ENCODE measurements at places on chromosomes 6 and 20.

DNA sequence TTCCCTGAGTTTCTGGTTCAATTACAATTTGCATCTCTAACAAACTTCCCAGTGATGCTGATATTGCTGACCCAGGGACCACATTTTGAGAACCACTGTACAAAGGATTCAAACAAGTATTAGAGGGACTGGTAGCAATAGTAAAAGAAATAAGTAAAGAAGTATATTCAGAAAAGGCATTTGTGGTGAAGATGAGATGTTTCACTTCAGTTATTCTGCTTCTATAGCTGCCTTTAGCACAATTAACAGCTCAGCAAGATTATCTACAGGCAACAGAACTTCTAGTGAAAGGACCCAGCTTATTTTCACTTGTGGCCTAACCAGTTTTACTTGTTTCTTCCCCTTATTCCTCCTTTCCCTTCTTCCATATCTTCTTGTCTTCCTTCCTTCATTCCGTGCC, 149.4 kb downstream of the PHF3 start:
- peaks cover 32% of the 10 kb centered on the region for H3K27me3 ChIP-seq
- H3K4me3 ChIP-seq, result no peak overlapping the region
- H3K27ac ChIP-seq, result no peak overlapping the region
- H3K36me3 ChIP-seq, result no peaks in the 10 kb centered on the region
- H3K4me1 ChIP-seq, result peaks cover 10% of the 10 kb centered on the region

DNA sequence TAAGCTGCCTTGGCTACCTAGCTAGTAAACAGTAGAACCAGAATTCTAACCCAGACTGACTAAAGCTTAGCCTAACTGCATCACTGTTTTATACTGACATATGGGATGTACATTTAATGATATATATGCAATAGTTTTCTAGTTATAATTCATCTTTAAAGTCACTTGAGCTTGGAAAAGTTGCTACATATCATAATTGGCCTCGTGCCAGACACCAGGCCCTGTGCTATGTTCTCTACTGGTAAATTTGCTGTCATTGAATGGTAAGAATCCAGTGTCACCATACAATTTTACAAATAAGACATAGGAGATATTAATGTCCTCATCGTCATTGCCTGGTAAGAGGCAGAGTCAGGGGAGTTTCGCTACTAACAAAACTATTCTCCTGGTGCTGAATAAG, 396.8 kb downstream of the CDKAL1 start:
- H3K36me3 ChIP-seq, result peaks cover 1% of the 10 kb centered on the region
- no peak overlapping the region for H3K27ac ChIP-seq
- H3K27me3 ChIP-seq, result no peaks in the 10 kb centered on the region
- no peak overlapping the region for H3K4me3 ChIP-seq
- H3K4me1 ChIP-seq, result peaks cover 19% of the 10 kb centered on the region

DNA sequence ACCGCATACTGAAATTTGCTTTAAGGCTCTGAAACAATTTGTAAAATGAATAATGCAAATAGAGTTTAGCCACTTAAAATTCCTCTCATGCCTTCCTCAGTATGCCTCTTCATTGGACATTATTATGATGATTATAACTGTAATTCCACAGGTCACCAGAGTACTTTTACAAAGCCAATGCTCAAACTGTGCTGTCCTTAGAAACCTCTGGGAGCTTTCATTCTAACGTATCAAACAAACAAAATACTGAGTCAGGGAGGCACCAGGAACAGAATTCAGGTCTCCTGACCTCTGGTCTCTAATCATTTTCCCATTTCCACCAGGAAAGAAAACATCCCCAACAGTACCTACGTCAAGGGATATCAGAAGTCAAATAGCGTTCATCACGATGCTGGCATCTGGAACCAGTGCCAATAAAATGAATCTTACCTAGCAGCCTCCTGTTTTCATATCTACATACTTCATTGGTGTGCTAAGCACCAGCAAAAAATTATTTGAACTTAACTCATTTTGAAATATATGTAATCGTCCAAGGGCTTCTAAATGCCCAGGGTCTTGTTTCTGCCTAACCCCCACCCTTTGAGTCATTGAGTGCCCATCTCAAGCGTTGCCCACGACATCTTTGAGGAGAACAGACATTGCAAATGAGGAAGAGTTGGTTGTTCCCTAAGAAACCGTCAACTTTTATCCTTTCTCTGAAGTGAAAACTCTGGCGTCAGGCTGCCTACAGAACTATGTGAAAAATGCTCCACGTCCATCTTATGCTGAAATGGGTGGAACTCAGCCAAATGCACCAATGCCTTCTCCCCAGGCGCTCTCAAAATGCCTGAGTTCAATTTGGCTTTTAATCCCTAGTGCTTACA, 37.9 kb downstream of the NEDD9 start:
- DNase-seq, result no peak
- H3K4me3 ChIP-seq, result no peak overlapping the region
- no peaks in the 10 kb centered on the region for H3K27me3 ChIP-seq

DNA sequence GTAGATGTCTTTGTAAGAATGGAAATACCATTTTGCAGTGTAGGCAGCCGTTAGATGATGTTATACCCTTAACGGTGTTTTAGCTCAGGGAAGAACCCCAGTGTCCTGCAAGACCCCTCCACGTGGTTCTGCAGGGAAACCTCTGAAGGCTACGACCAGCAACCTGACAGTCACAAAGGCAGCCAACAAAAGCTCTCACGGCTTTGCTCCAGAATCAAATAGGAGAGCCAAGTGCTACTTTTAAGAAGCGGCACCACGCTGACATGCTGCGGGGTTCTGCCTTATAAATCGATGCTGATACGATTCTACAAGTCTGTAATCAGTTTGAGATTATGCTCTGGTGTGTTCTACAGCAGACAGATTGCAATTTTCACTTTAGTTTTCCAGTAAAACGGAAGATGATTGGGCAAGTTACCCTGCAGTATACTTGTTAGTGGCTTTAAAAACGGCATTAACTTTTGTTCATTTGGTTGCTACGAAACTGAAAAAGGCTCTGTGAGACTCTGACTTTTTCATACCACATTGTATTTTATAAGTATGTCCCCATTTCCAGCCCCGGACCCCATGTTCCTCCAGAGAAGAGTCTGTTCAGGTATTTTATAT, 312.9 kb downstream of the SAMD5 start:
- H3K36me3 ChIP-seq, result peaks cover 7% of the 10 kb centered on the region
- H3K27me3 ChIP-seq, result no peaks in the 10 kb centered on the region
- H3K4me1 ChIP-seq, result peaks cover 13% of the 10 kb centered on the region
- no peak for DNase-seq
- no peak overlapping the region for H3K4me3 ChIP-seq

DNA sequence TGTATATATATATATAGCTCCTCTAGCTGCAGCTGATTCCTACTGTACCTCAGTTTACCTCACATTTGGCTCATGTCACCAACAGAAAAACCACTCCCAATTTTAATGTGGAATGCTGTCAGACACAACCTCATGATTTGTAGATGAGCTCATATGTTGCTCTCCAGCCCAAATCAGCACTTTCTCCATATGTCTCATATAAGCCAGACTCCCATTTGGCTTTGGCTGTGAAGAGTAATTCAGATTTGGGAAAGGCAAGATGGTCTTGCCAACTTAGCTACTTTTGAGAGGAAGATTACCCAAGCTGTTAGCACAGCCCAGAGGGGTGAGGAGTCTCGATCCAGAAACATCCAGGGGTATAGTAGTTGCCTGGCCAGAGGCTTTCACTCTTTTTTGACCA, 342.2 kb upstream of the NT5E start:
- DNase-seq, result no peak
- H3K27me3 ChIP-seq, result no peaks in the 10 kb centered on the region
- no peaks in the 10 kb centered on the region for H3K4me1 ChIP-seq
- no peak overlapping the region for H3K4me3 ChIP-seq
- no peaks in the 10 kb centered on the region for H3K36me3 ChIP-seq
- H3K27ac ChIP-seq, result no peak overlapping the region

- peaks cover 20% of the 10 kb centered on the region for H3K4me1 ChIP-seq
- no peak for DNase-seq
- peaks cover 11% of the 10 kb centered on the region for H3K36me3 ChIP-seq
- no peak overlapping the region for H3K4me3 ChIP-seq
- no peak overlapping the region for H3K27ac ChIP-seq
- H3K27me3 ChIP-seq, result no peaks in the 10 kb centered on the region
Observed at GRCh38 chr20:25376236-25376635, 14.4 kb downstream of the ABHD12 start.

GRCh38 chr6:56005426-56005825, 130.0 kb upstream of the BMP5 start:
- no peak for DNase-seq
- no peaks in the 10 kb centered on the region for H3K27me3 ChIP-seq
- H3K27ac ChIP-seq, result no peak overlapping the region
- no peaks in the 10 kb centered on the region for H3K4me1 ChIP-seq

DNA sequence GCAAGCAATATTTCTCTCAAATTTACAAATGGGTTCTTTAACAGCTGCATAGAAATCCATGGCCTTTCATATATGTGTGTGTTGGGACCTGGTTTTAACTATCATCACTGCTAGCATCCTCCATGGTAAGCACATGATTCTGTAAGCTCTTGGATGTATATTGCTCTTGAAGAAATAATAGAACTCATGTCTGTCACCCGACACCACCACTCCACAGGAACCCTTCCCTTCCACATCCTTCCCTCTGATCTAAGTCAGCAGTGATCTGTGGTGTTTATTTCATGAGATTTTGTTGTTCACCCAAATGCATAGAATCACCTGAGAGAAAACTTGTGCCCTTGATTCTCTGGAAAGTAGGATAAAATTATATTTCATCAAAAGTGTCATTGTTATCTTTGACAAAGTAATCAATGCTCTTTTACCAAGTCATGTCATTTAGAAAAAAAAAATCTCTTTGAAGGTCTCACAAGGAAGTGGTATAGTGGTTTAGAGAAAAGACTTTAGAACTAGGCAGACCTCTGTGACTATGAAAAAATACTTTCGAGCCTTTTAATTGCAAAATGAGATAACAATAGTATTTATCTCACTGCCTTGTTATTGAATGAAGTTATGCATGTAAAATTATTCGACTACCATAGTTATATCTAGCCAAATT, 649.8 kb upstream of the SLC35B3 start:
- no peaks in the 10 kb centered on the region for H3K36me3 ChIP-seq
- DNase-seq, result no peak
- H3K4me1 ChIP-seq, result no peaks in the 10 kb centered on the region
- H3K27ac ChIP-seq, result no peak overlapping the region
- no peaks in the 10 kb centered on the region for H3K27me3 ChIP-seq
- no peak overlapping the region for H3K4me3 ChIP-seq

DNA sequence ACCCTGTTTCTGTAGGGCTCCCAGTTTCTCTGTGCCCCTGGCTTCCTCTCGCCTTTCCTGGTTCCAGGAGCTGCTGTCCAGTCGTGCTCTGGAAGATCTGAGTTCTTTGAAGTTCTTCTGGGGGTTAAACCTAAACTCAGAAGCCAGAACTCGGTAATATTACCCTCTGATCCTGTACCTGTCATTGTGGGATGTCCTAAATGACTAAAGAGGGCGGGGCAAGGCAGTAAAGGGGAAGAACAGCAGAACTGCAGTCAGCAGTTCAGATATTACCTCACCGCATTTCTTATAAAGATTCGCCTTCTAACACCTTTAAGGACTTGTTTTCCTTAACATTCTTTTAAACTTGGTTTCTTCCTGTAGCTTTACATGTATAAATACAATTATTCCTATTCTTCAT, 63.9 kb downstream of the FAM120B start:
- peak overlapping the region; percentile 21 for H3K27ac ChIP-seq
- no peak for DNase-seq
- H3K4me1 ChIP-seq, result peaks cover 40% of the 10 kb centered on the region
- H3K36me3 ChIP-seq, result peaks cover 7% of the 10 kb centered on the region
- no peak overlapping the region for H3K4me3 ChIP-seq
- no peaks in the 10 kb centered on the region for H3K27me3 ChIP-seq

DNA sequence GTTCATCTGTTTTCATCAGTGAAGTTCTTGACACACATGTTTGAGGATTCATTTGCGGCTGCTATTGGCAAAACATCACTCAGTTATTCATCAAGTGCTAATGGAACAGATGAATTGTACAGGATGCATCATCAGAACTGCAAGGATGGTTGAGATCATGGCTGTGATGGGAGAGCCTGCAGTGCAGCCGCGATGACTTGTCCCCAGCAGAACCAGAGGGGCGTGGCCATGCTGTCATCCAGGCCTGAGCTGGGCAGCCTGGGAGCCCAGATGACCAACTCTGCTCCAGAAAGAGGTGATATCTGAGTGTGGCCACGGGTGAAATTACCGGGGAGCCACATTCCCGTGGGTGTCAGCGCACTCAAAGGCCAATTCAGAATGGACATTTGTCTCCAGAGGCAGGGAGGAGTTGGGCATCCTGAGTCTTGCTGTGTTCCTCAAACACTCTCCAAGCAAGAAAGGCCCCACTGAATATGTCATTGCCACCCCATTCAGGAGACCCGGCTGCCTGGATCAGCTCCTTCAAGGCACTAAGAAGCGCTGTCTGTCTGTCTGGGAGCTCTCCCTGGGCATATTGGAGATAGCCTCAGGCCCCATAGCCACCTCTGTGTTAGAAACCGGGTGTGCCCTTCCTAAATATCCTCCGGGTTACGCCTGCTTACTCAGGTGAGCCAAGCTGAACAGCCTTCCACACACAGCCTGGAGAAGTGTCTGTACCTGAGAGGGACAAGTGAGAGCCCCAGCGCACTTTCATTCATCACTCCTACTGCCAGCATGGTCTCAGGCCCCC, 66.7 kb downstream of the SYNDIG1 start:
- no peaks in the 10 kb centered on the region for H3K4me1 ChIP-seq
- H3K36me3 ChIP-seq, result no peaks in the 10 kb centered on the region
- H3K27ac ChIP-seq, result no peak overlapping the region
- no peak overlapping the region for H3K4me3 ChIP-seq
- DNase-seq, result no peak

DNA sequence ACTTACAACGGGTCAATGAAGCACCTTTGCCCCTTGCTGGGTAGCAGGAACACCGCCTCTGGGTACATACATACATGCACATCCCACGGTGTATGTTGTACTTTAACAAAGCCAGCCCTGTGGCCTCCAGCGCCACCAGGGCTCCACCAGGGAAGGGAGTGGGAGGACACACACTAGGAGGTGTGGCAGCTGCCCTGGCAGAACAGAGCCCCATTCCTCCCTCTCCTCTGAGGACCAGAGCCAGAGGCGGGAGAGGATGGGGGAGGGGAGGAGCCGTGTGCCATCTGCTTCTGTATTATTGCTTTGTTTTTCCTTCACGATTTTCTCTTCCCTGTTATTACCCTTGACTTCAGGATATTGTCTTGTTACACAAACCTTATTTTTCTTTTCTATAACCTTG, 105.8 kb upstream of the TRAF3IP2 start:
- H3K27ac ChIP-seq, result peak overlapping the region; percentile 56
- peaks cover 16% of the 10 kb centered on the region for H3K4me1 ChIP-seq
- no peak overlapping the region for H3K4me3 ChIP-seq
- peaks cover 17% of the 10 kb centered on the region for H3K36me3 ChIP-seq
- no peaks in the 10 kb centered on the region for H3K27me3 ChIP-seq
